ENCODE measurements at places on chromosomes 16 and 17. TPM values are rescaled to one million over a fixed set of nuclear protein-coding genes. Genes with fewer than 3 reads are reported as not detected.

GRCh38 chr17:78933025-78933958, 8.1 kb upstream of the TIMP2 start:
- DNase-seq = no peak

DNA sequence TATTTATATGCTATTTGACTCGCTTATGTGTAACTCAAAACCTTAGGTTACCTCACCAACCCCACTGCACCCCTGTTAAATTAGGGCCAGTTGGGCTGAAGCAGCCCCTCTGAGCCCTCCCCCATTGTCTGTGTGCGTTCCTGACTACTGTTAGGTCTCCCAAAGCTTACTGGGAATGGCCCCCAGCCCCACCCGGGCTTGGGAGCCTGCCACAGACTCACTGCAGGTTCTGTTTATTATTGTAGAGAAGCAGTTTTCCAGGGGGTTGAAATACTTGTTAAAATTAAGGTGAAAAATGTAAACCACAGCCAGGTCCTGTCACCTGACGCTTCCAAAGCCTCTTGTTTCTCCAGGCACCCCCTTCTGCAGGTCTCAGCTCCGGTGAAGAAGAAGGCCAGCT, 151.7 kb downstream of the FOXL1 start:
- no peak for DNase-seq

DNA sequence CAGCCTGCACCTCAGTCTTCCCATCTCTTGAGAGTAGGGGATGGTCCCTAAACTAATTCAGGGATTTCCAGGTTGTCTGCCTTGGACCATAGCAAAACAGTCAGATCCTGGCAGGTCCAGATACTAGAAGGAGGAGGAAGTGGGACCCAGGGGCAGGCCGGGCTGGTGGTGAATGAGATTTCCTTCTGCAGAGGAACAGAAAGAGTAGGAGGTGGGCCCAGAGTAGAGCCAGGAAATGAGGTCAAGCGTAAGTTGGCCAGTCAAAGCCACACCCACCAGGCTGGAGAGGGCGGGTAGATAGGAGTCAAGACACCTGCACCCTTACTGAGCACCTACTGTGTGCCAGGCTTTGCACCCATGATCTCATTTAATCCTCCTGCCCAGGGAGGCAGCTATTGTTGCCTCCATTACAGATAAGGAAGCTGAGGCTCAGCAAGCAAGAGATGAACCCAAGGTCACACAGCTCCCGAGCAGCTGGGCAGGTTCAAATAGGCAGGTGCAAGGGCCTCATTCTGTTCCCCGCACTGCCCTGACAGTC, 2.6 kb downstream of the CDH5 start:
- no peak for DNase-seq

- DNase-seq = no peak
Observed at GRCh38 chr17:70329721-70330120, 160.4 kb downstream of the KCNJ2 start.

DNA sequence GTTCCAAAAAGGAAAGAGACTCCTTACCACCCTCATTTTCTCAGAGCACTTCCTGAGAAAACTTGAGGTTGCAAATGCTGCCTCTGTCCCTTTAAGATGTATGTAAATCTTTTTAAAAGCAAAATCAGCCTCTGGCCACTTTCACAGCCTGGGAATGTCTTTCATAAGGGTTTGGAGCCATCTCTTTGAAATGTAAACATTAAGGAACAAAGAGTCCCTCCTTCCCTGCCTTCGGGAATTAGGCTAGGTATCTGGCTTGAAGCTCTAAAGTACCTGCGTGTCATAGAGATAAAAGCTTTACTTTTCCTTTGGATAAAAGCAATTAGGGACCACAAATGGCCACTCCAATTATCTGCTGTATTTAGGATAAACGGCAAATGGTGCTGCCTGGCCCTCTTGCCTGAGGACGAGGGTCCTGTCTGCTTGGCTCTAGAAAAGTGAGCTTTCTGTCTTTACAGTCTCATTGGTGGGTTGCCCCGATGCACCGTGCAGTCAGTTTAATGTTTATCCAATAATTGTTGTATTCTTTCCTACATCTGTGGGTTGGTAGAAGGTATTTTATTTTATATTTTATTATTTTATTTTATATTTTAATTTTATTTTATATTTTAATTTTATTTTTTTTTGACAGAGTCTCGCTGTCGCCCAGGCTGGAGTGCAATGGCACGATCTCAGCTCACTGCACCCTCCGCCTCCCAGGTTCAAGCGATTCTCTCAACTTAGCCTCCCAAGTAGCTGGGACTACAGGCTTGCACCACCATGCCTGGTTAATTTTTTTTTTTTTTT, 23.9 kb downstream of the NLRC3 start:
- DNase-seq = no peak

DNA sequence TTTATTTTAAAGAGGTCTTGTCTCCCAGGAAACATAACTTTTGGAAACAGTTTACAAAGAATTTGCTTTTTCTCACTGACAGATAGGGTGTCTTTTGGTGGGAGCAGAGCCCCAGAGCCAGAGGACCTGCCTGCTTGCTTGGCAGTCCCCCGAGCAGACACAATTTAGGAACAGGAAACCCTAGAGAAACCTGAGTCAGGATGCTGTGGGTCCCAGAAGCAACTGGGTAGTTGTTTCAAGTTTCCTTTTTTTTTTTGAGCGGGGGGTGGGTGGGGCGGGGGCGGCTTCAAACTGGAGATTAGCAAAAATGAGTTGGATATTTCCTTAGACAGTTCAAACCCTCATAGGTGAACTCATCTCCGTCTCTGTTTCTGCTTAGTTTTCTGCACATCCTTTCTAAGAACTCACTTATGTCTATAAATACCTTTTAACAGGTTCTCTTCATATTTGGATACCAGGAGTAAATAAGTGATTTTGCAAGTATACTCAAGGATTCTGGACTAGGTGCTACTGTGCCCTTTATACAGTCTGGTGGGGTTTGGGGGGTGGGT, 135.1 kb downstream of the PRKCA start:
- no peak for DNase-seq

The SEPTIN1 gene
- polyA plus RNA-seq = 3.2 TPM

The KRTAP4-5 gene
- polyA plus RNA-seq = not detected

The ZNF263 gene
- polyA plus RNA-seq = 28.4 TPM

The VPS35L gene
- 35.3 TPM for polyA plus RNA-seq

The P2RX5 gene
- polyA plus RNA-seq = 31.8 TPM

The AOC3 gene
- 27.0 TPM for polyA plus RNA-seq

The CDRT15 gene
- 0.86 TPM for polyA plus RNA-seq

The DBNDD1 gene
- 16.1 TPM for polyA plus RNA-seq

All from hindlimb muscle (tissue), 1 donor.